Glomerular endothelial cell (primary cell): ENCODE measurements at places on chromosomes 4 and X.

GRCh38 chr4:137393044-137393443, 139.2 kb downstream of the PCDH18 start:
- DNase-seq = no peak

DNA sequence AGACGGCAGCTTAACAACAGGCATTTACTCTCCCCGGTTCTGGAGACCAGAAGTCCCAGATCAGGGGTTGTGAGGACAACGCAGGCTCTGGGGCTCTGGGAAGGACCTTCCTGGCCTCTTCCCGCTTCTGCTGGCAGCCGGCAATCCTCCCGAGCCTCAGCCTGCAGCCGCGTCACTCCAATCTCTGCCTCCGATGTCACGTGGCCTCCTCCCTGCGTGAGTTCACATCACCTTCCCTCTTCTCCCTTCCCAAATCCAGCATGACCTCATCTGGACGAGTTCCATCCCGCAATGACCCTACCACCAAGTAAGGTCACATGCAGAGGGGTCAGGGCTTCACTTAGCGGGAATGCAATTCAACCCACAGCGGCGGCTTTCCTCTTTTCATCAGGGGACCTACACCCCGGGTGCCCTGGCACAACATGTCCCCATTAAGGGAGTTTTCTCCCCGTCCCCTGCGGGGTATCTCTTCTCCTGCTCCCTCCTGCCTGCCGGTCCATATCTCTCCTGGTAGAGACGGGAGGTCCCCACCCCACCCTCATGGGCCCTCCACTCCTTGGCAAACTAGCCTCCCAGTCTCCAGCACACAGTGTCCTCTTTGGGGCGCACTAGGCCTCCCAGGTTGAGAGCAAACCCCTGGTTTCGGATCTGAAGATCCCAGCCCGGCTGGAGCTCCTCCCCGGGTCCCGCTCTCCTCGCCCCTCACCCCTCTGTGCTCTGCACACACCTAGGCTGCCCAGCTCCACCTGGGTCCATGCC, 25.5 kb downstream of the ABLIM2 start:
- no peak for DNase-seq

- DNase-seq = no peak
These were observed 24.9 kb downstream of the NLGN3 start for GRCh38 chrX:71169586-71169985.

GRCh38 chr4:186596346-186596745, 41.0 kb upstream of the MTNR1A start:
- DNase-seq = no peak

GRCh38 chr4:8461616-8462015, 21.0 kb downstream of the TRMT44 start:
- no peak for DNase-seq

DNA sequence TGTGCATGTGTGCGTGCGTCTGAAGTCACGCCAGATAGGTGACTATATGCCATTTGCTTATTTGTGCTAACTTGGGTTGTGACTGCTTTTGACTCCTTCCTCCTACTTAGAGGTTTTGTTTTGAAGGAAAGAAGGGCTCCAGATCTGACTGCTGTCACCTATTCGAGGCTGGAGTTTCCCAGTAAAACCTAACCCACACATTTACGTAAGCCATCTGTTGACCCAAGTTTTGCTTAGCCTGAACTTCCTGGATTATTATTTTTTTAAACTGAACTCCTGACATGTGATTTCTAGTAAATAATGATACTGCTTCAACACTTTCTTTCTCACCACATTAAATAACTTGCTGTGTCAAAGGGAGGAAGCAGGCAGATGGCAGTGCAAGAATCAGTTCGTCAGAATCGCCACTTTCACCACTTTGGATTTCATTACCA, 41.5 kb downstream of the DTHD1 start:
- DNase-seq = no peak

DNA sequence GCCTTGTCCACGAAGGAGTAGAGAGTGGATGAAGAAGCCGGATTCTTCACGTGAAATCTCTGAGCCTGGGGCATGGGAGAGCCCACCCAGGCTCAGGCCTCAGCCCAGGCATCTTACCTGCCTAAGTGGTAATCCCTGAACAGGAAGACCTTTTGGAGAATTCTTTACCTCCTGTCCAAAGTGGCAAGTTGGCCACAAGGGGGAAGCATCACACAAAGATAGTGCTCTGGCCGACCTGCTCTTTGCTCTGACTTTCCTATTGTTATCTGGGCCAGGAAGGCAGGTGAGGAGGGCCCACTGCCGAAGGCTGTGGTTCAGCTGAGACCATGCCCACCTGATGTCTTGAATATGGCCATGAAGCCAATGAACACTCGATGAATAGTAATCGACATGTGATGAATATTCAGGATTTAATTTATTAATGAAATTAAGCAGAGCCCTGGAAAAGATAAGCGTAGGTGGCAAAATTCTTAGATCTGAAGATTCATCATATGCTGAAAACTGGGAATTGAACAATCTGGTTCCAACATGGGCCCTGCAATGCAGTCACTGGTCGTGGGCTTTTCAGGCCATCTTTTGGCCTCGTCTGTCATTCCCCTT, 93.8 kb downstream of the PDGFRA start:
- DNase-seq = peak; percentile 22

GRCh38 chr4:3346146-3346545, 53.3 kb downstream of the RGS12 start:
- DNase-seq = no peak

- peak; percentile 27 for DNase-seq
These were observed 106.5 kb downstream of the ATP11C start for GRCh38 chrX:139826065-139827044.

DNA sequence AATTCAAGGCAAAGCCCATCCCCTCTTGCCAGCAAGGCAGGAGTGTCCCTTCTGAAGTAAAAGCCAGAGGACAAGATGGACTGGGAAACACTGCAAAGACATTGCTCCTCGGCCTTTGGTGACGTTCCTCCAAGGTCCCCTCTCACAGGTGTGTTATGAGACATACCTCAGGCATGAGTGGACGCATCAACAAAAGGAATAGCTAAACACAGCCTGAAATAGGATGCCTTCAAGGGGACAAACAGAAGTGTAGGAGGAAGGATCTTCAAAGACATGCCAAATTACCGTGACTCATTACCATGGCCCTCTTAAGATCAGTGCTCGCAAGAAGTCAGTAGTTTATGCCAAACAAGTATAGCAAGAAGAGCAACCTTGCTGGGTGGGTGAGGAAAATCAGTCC, 6.0 kb upstream of the IDS start:
- no peak for DNase-seq

DNA sequence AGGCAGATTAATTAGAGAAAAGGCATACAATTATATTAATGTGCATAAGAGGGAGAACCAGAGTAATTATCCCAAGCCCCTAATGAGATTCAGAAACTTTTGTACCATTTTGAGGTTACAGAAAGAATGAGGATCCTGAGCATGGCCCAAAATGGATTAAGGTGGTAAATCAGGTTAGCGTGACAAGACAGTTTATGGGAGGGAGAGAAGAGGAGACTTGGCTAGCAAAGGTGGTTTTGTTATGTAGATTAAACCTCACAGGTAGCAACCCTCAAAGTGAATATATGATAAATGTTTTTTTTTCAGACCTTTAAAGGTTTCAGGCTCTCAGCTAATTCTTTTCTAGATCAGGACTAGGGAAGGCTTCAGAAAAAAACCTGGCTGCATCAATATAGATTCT, 781.8 kb downstream of the FAM133A start:
- DNase-seq = no peak

DNA sequence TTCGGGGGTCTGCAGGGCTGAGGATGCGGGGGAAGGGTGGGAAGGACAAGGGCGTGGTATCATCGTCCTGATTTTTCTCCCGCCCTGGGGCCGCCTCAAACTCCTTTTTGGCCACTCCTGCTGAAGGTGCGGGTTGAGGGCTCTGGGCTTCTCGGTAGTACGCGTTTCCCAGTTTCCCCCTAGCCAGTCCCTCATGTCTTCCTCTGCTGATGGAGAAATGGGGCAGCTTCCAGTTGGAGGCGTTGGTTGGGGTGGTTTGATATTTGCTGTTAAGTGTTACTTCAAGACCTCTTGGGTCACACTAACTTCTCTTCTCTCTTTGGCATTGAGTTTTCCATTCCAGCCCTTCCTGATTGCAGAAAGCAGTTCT, 482 bp downstream of the GSTCD start:
- DNase-seq = no peak

DNA sequence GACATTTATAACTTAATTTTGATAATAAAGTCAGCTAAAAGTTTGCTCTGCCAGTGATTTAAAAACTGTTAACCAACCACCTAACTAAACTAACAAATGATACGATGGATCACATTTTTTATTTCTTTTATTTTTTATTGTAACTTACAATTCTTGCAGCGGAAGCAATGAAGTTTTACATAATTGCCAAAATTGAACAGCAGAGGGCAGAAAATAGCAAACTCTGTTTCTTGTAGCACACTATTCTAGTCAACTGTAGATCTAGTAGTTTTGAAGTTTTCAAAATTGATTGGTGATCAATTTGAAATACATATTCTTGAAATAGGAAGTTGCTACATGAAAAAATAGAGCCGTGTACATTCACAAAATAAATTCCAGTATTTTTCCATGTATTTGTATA, 2.8 kb upstream of the GRIA2 start:
- DNase-seq = peak; percentile 18

GRCh38 chr4:15031993-15032675, 29.9 kb downstream of the CPEB2 start:
- DNase-seq = no peak

GRCh38 chrX:66633541-66633940, 5.3 kb downstream of the EDA2R start:
- no peak for DNase-seq
